ENCODE measurements at places on chromosomes 13 and 19.

- no peak for DNase-seq
These were observed 2.9 kb upstream of the DCUN1D2 start for GRCh38 chr13:113493315-113493951.

- no peak for DNase-seq
These were observed 2195.9 kb downstream of the PCDH9 start for GRCh38 chr13:65034266-65034665.

DNA sequence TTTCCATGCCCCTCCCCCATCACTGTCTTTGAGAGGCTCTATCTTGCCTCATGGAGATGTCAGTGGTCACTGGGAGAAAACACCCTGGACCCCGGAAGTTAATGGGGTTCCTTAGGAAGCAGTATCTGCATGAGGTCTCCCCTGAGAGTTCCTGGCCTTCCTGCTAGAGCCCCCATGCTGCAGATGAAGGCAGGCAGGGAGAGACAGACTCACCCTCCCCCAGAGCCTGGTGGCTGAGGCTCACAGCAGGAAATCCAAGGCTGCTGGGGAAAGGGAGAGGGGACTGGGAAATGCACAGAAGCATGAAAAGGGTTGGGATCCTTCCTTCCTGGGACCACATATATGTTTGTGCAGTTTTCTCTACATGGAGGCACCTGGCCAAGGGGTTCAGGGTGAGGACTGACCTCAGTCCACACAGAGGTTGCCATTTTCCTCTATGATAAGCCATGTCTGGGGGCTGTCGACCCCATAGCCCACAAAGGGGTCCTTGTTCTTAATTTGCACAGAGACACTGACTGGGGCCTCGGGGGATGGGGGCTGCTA, 95.4 kb downstream of the RNASEH2B start:
- DNase-seq, result no peak

DNA sequence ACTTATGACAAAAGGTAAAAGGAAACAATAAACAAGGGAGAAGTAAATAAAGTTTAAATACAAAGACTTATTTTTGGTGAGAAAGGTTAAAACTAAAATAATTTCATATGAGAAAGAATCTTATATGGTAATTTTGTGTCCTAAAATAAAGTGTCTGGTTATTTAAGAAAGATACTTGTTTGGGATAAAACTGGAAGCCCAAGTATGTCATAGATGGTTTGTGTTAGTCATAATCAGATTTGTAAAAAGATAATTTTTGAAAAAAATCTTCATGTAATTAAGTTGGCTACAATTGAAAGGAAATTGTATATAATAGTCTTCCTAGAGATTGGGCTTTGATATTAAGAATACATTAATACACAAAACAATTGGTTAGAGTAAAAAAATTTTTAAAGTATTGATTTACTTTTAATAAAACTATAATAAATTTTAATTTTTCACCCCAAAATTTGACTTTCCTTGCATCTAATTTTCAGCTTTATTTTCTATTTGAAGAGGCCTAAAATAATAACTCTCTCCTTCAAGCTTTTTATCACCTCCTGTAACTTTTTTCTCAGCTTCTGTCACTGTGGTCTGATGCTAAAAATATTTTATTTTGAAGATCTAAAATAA, 315.6 kb downstream of the SLITRK5 start:
- DNase-seq, result no peak

DNA sequence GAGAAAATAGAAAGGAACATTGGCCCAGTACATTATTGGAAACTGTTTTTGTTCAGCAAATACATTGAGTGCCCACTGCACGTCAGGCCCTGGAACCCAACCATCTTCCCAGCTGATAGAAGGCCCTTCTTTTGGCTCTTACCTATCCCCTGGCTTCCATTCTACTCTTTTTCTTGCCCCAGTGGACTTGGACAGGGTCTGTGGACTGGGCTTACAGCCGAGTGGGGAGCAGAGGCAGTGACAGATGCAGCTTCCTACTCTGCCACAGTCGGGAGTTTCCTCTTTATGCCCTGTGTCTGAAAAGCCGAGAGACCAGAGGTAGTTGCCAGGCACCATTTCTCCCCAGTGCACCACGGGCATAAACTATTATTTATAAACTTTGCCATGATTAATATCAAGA, 70.4 kb downstream of the ARHGAP35 start:
- DNase-seq, result no peak

DNA sequence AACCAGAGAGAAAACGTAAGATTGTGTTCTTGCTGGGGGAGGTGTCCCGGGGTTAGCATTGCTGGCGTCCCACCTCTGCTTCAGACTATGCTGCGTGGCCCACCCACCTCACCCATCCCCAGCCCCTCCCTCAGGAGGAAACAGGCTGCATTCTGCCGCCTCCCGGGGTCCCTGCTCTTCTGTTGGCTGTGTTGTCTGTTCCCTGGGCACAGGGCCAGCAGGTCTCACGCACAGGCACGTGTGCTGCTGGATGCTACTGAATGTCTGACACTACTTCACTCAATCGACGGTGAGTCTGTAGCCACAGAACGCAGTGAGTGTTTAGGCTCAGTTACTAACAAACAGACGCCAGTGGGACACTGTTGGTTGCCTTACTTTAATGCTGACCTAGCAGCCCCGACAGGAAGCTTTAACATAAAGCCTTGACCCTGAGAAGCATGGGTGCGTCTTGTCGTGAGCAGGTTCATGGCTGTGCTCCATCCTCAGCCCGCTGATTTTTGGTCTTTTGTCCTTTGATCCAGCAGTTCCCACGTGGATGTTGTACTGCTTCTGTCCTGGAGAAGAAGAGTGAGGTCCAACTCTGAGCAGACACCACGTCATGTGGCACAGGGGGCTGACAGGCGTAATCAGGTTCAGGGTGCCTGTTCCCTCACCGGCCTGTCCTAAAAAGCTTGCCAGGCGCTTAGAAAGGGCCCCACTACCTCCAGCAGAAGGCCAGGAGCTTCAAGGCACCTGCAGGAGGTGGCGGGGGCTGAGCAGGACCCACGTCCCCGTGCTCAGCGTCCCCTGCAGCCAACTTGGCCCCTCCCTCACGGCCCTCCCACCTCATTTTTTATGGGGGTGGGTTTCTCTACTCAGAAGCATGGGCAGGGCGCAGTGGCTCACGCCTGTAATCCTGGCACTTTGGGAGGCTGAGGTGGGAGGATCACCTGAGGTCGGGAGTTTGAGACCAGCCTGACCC, 26.0 kb downstream of the NAXD start:
- no peak for DNase-seq

GRCh38 chr19:8142513-8142900, 6.9 kb downstream of the FBN3 start:
- no peak for DNase-seq

DNA sequence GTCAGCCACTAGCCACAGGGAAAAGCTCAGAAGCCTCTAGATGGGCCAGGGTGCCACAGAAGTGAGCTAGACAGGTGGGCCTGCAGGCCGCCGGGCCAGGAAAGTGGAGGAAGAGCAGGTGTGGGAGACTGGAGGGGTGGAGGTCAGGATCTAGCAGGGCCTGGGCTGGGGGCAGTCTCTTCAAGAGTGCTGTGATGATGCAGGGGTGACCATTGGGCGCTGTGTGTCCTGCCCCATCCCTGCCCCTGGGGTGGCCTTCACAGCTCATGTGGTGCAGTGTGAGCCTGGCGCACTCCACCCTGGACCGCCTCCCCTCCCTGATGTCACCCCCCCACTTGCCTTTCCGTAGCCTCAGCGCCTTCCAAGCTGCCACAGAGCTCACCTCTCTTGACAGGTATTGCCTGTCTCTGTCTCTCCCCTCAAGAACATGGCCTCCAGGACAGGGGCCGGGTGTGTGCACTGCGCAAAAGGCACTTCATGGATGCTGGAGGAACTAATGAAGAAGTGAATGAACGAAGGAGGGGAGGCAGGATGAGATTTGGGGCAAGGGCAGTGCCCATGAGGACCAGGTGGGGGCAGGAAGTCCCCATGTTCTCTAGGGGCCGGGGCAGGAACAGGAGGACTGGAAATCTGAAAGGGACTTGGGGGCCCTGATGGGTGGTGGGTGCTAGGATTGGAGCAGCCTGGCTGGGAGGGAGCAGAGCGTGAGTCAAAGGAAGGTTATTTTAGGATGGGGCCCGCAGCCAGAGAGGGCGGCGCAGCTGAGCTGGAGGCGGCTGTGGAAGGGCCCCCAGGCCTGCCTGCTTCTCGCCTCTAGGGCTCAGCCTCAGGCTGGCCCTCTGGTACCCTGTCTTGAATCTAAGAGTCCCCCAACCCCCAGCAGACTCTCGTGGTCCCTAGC, 6.6 kb downstream of the SSBP4 start:
- DNase-seq, result no peak

DNA sequence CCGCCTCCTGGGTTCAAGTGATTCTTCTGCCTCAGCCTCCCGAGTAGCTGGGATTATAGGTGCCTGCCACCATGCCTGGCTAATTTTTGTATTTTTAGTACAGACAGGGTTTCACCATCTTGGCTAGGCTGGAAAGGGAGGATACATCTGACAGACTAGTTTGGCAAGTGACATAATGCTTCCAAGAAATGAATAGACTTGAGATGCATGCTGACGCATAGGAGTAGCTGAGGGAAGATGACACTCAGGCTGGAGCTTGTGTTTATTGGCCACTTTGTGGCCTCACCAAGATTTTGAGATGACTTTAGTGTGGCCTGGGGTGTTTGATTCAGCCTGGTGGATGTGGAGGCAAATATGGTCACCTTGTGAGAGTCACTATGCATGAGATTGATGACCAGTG, 4.0 kb downstream of the ZNF586 start:
- no peak for DNase-seq

DNA sequence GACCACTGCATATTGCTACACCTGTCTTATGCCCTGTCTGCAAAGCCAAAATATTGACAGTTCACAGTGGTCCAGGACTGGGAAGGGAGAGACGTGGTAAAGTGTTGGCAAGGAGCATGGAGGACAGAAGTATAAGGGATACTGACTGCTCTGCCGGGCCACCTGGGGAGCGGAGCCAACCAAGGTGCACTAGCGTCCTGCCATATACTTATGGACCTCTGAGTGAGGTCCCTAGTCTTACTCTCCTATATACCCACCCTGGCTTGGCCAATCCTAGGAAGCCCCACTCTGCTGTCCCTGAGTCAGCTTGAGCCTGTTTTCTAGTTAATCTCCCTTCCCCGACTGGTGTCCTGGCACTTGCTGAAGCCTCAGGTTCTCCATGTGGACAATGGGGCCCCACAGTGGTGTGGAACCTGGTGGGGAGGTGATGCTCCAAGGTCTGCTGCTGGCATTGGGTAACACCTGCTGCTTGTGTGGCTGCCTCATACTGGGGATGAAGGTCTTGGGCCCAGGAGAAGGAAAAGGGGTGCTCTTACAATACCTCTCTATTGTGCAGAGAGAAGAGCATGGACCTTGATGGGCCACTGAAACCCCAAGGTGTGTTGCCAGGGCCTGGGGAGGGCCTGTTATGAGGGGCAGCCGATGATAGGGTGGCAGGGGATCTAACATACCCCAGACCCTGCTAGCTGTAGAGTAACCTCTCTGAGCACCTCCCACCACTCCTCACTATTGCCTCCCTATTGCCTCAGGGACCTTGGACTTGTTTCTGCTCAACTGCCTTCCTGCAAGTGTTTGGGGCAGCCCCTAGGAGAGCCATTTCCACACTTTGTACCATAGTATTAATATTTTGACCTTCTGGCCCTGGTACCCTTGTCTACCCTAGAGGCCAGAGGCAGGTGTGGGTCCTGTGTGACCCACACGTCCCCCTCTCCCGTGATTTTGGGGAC, 6.7 kb upstream of the TRIM28 start:
- DNase-seq, result no peak

DNA sequence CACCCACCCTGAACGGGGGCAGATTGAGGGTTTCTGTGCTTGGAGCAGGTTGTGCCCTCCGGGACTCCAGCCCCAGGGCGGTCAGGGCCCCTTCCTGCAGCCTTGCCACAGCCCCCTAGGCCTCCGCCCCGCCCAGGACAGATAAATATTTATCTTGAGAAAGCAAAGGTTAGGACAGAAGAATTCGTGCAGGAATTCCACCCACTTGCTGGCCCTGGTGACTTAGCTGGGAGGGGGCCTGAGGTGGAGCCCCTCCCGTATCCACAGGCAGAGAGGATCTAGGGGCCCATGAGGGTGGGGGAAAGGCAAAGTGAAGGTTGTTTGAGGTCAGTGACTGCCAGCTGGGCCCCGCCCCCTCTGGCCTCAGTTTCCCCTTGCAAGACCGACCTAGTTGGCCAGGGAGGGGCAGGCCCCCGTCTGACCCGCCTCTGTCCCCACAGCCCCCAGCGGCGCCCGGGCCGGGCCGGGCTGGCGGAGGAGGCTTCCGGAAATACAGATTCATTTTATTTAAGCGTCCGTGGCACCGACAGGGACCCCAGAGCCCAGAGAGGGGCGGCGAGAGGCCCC, 5.2 kb downstream of the MIDN start:
- DNase-seq, result no peak

GRCh38 chr19:51489113-51489512, 10.8 kb downstream of the CEACAM18 start:
- DNase-seq, result no peak

DNA sequence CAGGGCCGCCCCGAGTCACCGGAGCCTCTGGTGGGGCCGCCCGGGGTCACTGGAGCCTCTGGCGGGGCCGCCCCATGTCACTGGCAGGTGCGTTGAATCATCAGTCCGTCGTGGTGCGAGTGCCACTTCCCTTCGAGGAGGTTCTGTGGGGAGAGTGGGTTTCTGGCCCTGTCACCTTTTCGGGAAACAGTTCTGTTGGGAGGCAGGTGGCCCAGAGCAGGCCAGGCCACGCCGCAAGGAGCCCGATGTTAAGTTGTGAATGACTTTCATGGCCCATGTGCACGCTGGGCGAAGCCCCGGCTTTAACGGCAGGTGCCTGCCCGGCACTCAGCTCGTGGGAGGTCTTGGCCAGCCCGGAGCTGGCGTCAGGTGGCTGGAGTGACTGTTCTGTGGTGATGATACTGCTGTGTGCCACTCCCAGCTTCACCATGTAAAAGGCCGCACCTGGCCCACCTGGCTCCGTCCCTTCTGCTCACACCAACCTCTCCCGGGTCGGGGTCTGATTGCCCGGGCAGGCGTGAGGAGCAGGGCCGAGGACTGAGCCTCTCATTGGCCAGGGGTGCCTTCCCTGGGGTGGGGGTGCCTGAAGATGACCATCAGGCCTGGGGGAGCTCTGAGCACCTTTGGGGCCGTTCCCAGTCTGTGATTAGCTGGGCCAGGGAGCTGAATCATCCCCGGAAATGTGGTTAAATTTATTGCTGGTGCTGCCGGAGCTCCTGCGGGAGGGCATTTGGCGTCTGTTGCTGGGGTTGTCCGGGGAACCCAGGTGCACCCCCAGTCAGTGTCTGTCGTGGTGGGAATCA, 29.2 kb downstream of the CSNK1G2 start:
- no peak for DNase-seq

- DNase-seq, result no peak
These were observed 26.2 kb downstream of the SLC25A30 start for GRCh38 chr13:45391926-45392325.

- DNase-seq, result no peak
These were observed 103.1 kb downstream of the ITGBL1 start for GRCh38 chr13:101555610-101556009.

DNA sequence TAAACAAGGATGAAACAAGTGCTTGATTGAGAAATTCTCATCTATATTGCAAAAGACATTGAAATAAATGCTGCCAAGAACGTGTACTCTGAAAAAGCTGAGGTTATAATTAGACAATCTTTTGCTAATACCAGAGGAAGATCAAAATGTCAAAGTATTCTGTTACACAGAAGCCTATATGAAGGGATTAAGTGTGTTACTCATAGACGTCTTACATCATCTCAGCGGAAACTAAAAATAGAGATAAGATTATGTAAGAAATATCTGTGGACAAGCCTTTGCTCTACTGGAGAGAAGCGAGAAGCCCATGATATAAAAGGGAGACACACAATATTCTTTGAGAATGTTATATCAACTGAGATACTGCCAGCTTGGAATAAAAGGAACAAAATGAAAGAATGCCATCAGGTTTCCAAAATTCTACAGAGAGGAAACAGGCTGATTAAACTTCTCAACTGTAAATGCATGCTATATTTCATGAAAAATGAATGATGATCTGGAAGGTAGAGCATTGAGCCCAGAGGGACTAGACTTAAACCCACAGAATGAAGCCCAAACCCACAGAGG, 699.0 kb downstream of the GPC5 start:
- DNase-seq, result no peak
